ENCODE measurements at places on chromosomes 6 and 20. TPM values are rescaled to one million over a fixed set of nuclear protein-coding genes. Genes with fewer than 3 reads are reported as not detected.
A peak's percentile ranks its signal among the peaks of the same experiment; 100 is the strongest.

DNA sequence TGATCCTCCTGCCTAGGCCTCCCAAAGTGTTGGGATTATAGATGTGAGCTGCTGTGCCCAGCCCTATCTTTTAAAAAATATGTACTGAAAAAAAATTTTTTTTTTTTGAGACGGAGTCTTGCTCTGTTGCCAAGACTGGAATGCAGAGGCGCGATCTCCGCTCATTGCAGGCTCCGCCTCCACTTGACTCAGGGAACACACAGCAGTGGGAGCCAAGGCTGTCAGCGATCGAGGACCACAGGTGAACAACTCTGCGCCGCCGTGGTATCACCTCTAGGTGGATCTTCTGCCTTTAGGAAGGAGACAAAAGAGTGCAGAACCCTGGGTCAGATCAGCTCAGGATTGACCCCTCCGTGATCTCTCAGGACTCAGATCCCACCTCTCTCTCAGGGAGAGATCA, 13.7 kb downstream of the RAET1E start:
- peak; percentile 16 for DNase-seq

GRCh38 chr6:152634773-152635172, 2.4 kb downstream of the SYNE1 start:
- no peak for DNase-seq

DNA sequence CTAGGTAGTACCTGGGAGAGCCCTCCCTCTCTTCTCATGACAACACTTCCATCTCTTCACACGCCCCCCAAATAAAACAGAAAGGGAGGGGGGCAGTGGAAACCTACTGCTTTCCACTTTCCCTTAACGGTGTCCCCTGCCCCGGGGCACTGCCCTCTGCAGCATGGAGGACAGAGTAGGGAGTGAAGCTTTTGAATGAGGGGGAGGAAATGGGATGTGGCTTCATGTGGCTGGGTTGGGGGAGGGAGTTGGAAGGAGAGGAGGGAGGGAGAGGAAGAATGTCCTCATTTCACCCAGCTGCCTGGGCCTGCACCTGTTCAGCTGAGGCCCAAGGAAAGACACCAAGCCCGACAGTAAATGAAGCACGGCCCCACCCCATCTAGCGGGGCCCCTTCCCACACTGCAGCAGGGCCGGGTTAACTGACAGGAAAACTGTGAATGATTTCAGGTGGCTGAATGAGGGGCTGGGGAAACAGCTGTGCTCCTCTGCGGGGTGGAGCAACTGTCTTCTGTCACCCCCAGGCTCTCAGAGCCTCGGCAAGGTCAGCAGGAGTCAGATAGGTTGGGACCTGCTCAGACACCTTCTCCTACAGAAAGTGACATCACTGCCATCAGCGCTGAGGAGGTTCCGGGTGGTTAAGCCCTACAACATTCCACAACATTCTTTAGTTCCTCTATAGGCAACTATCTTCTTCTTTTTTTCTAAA, 40.0 kb upstream of the TAF8 start:
- DNase-seq = peak; percentile 32

DNA sequence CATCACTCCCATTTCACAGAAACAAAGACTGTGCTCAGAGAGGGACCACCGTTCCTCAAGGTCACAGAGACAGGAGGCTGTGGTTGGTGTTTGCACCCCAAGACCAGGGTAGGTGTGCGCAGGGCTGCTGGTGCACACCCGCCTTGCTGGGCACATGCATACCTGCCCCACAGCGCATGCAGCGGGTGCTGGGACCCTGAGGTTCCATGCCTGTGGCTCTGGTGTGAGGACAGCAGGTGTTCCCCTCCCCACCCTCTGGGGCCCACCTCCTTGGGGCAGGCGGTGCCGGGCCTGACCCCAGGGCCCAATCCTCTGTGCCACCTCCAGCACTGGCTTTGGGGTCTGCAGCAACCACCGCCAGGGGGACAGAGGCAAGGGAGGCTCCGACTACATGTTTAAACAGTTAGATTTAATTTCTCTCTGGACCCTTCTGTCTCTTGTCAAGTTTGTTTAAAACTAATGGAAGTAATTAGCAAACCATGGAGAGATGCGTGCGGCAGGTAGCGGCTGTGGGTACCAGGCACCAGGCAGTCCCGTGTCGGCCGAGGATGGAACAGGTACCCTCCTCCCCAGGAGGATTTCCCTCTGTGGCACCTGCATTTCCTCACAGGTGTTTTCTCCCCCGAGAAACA, 327.8 kb downstream of the TAF4 start:
- no peak for DNase-seq

DNA sequence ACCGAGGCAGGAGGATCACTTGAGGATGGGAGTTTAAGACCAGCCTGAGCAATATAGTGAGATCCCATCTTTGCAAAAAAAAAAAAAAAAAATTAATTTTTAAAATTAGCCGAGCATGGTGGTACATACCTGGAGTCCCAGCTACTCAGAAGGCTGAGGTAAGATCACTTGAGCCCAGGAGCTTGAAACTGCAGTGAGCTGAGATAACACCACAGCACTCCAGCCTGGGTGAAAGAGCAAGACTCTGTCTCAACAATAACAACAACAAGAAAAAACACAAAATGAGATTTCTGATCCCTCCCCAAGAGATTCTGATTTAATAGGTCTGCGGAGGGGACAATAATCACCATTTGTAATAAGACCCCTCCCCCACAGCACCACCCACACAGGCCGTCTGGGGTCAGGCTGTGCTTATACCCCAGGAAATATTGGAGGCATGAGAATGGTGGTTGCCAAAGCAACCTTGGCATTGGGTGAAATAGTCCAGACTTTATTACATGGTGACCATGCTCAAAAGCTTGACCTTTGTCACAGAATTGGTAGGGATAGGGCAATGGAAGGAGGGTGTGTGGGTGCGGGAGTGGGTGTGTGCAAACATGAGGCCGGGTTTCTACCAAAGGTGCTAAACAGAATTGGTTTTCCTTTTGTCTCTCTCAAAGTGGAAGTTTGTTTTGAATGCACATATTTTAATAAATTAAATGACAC, 24.4 kb upstream of the ADTRP start:
- no peak for DNase-seq

The PRDM13 gene
- not detected for total RNA-seq

The RPP40 gene
- 11.2 TPM for total RNA-seq

The ECT2L gene
- not detected for total RNA-seq

DNA sequence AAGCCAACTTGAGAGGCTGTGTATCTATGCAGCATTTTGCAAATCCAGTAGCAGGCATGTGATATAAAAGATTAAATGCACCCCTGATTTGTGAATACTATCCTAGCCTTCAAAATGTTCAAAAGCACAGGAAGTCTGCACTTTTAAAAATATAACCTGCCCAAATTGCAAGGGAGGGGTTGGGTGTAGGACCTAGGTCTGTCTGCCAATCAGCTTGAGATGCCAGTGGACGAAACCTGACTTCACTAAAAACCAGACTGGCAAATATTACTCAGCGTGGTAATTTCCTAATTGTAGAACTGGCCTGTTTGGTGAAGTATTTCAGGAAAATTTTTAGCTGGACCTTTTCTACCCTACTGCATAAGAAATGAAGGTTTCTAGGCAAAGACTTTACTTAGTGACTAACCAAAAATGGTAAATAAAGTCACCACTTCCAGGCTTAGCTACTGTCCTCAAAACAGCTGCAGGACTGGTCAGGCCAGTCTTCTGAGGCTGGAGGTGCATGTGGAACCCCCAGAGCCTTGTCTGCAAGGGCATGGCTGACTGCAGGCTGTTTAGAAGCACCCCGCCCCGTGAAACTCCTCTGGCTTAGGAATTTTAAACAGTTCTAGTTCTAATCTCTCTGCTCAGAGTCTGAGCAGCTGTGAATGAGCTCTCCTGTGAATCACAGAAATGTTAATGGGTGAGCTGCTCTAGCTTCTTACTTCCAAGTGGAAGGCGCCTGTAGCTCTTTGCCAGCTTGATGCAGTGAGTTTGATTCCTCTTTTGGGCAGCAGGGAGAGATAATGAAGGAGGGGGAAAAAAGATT, 104.4 kb upstream of the ESR1 start:
- DNase-seq = no peak

- no peak for DNase-seq
Observed at GRCh38 chr20:13900496-13900895, 89.9 kb downstream of the SEL1L2 start.

- DNase-seq = no peak
Observed at GRCh38 chr6:33167374-33168283, 24.6 kb downstream of the COL11A2 start.

GRCh38 chr6:142416686-142417085, 114.9 kb downstream of the ADGRG6 start:
- DNase-seq = no peak

The OR2J3 gene
- not detected for total RNA-seq

The PEX7 gene
- 7.4 TPM for total RNA-seq

GRCh38 chr20:59071216-59071615, 28.6 kb upstream of the PRELID3B start:
- DNase-seq = no peak

The RAET1G gene
- total RNA-seq = 1.3 TPM

The SNAP25 gene
- 8.6 TPM for total RNA-seq

DNA sequence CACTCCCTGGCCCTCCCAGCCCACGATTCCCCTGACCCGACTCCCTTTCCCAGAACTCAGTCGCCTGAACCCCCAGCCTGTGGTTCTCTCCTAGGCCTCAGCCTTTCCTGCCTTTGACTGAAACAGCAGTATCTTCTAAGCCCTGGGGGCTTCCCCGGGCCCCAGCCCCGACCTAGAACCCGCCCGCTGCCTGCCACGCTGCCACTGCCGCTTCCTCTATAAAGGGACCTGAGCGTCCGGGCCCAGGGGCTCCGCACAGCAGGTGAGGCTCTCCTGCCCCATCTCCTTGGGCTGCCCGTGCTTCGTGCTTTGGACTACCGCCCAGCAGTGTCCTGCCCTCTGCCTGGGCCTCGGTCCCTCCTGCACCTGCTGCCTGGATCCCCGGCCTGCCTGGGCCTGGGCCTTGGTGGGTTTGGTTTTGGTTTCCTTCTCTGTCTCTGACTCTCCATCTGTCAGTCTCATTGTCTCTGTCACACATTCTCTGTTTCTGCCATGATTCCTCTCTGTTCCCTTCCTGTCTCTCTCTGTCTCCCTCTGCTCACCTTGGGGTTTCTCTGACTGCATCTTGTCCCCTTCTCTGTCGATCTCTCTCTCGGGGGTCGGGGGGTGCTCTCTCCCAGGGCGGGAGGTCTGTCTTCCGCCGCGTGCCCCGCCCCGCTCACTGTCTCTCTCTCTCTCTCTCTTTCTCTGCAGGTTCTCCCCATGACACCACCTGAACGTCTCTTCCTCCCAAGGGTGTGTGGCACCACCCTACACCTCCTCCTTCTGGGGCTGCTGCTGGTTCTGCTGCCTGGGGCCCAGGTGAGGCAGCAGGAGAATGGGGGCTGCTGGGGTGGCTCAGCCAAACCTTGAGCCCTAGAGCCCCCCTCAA, at the start of gene LTA:
Gene LTA, plus strand, starts transcription at position 249 of the 871 bp plus-strand sequence. Its CDS starts 454 bp downstream, at position 703.
- no peak for DNase-seq

The LGSN gene
- 0.32 TPM for total RNA-seq

- DNase-seq = no peak
Observed at GRCh38 chr6:38492031-38492430, 147.7 kb downstream of the BTBD9 start.

DNA sequence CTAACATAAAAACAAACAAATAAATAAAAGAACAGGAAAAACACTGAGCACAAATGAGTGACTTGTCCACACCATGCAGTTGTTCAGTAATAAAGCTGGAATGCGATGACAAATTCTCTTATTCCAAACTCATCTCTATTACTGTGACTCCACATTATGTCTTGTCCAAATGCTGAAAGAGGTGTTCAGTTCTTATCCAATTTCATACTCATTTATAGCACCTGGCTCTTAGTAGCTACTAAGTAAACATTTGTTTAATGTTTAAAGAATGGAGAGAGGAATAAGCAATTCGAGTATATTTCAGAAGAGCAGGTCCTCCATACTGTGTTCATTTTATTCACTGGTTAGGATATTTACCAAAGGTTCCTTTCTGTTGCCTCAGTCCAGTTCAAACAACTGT, 439.0 kb upstream of the JAG1 start:
- no peak for DNase-seq

- DNase-seq = no peak
Observed at GRCh38 chr6:160218810-160219209, 39.8 kb downstream of the SLC22A2 start.

DNA sequence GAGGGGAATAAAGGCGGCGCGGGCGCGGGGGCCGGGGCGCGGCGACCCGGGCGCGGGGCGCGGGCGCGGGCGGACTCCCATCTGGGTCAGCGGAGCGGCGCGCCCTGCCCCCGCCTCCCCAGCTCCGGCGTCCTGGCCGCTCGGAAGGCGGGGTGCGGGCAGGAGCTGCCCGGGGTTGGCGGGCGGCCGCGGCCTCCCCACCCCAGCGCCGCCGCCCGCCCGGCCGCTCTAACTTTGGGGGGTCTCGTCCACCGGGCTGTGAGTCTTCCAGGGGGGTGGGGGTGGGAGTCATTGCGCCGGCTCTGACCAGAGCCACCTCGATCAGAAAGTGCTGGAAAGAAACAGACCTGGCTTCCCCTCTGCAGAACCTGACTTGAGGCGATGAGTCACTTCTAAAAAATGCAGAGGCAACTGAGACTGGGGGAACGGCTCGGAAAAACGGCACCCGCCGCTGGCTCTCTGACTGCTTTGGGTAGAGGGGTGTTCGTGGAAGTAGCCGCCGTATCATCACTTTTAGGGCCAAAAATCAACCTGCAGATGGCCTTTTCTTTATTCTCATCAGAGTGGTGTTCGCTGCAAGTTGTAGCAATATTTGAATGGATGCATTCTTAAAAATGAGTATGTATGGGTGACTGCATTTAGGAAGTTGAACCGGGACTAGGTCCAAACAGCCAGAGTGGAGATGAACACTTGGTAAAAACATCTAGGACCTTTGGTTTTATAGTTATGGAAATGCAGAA, 667 bp downstream of the CAP2 start:
- peak; percentile 61 for DNase-seq

The SRPK1 gene
- total RNA-seq = 61.7 TPM

DNA sequence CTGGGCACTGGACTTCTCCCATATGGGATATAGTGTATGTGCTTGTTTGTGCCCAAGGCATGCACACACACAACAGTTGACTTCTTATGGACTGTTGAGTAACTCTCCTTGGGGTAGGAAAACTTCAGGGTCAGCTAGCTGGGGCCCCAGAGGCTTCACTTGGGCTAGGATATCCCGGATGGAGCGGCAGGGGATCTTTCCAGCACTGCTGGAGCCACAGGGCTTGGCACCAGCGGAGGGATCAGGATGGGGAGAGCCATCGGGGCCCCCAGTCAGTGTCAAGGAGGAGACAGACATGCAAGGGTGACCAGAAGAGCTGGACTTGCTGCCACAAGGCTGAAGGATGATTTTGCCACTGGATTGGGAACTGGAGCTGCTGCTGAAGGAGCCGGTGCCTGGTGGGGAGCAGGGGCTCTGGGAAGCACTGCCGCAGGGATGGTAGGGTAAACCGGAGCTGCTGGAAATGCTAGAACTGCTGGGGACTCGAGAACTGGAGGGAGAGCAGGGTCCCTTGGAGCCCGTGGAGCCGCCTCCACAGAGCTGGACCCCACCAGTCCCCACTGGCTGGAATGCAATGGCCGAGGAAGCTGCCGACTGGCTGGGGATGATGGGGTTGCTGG, 1.5 kb downstream of the PSORS1C1 start:
- DNase-seq = no peak
